ENCODE measurements at places on chromosomes 1 and 21. TPM values are rescaled to one million over a fixed set of nuclear protein-coding genes. Genes with fewer than 3 reads are reported as not detected.

FAM43B gene
- not detected for total RNA-seq

SLC30A1 gene
- total RNA-seq: 11.3 TPM

HLX gene
- total RNA-seq: not detected

ORC1 gene
- 54.4 TPM for total RNA-seq

LDLRAD1 gene
- total RNA-seq: not detected

DNA sequence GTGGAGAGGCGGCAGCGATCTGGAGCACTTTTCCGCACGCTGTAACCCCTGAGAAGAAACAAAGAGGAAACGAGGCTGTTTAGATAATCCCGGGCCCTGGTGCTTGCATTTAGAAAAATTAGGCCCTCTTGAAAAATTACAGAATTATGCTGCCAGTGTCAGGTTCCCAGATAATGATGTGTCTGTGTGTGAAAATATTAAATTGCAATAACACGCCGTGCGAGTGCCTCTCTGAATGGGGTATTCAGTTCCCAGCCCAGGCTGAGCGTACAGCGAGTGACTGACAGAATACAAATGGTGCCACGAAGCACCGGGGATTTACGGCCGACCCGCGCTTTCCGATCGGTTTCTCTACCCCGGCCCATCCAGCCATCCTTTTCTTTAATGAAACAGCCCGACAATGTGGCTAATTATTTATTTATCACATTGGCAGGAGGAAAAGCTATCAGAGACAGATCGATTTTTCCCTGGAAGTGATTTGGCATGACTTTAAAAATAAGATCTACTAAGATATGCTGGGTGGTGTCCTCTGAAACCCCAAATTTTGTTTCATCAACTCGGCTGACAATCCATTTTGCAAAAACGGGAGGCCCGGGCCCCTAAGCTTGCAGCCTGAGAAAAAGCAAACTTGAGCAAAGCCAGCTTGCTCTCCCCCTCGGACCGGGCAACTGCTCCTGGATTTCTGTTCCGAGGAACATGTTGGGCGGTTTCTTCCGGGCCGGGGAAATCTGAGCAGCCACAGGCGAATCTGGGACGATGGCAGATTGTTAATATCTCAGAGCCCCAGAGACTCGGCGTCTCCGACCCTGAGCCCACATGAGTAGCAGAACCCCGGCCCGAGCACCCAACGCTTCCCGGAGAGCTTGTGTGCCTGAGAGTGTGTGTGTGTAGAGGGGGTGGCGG, 11.3 kb downstream of the PRDM16 start:
- H3K27me3 ChIP-seq: peaks cover 36% of the 10 kb centered on the region
- peaks cover 4% of the 10 kb centered on the region for H3K4me1 ChIP-seq

DNA sequence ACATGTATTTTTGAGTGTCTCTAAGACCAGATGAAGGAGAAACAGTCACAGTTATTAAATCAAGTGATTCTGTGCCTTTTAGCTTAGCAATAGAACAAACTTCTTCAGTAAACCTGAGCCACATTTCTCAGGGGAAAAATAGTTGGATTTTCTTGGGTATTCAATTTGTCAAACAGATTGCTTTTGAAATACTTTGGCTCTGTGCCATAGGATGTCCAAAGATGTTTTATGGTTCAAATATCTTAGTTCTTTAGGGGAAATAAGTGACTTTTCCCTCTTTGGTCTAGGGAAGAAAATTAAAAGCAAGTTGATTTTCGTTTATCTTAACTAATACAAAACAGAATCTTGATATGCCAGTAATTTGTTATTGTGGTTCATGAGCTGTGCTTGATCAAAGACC, 125.9 kb downstream of the ATP5PO start:
- H3K4me3 ChIP-seq: no peak overlapping the region
- H3K4me1 ChIP-seq: no peaks in the 10 kb centered on the region
- no peak overlapping the region for H3K27ac ChIP-seq
- no peak for DNase-seq
- no peaks in the 10 kb centered on the region for H3K36me3 ChIP-seq

DNA sequence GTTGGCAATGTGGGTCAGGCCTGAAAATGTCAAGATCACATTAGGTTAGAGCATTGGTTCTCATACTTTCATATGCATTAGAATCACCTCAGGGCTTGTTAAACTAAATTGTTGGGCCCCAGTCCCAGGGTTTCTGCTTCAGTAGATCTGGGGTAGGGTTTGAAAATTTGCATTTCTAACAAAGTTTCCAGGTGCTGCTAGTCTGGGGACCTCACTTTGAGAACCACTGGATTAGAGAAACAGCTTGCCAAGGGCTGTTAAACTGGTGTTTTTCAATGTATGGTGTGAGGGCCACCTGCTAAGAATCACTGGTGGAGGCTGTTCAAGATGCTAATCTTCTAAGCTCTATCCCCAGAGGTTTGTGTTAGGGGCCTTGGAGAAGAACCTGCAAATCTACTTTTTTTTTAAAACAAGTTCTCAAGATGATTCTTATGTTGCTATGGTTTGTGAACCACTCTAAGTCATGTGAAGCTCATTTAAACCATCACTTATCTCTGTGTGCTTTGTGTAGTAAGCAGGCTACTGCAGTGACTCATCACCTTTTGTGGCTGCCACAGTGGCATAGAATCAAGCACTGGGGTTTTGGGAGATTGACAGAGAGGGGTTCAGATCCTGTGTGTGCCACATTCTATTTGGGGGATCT, 152.2 kb downstream of the S1PR1 start:
- H3K36me3 ChIP-seq: peaks cover 3% of the 10 kb centered on the region
- DNase-seq: peak; percentile 11

- H3K27ac ChIP-seq: no peak overlapping the region
- peaks cover 3% of the 10 kb centered on the region for H3K4me1 ChIP-seq
- no peaks in the 10 kb centered on the region for H3K27me3 ChIP-seq
- H3K4me3 ChIP-seq: no peak overlapping the region
- no peaks in the 10 kb centered on the region for H3K36me3 ChIP-seq
Observed at GRCh38 chr1:184800876-184801275, 46.2 kb upstream of the EDEM3 start.

GRCh38 chr21:46477765-46478164, 19.1 kb downstream of the DIP2A start:
- no peaks in the 10 kb centered on the region for H3K27me3 ChIP-seq
- H3K4me3 ChIP-seq: no peak overlapping the region
- H3K36me3 ChIP-seq: peaks cover 9% of the 10 kb centered on the region
- peaks cover 22% of the 10 kb centered on the region for H3K4me1 ChIP-seq
- H3K27ac ChIP-seq: no peak overlapping the region

Measured in activated naive CD8-positive, alpha-beta T cell treated with anti-CD3 and anti-CD28 coated beads for 36 hours (primary cell).